ENCODE measurements at places on chromosomes 2 and 18. TPM values are rescaled to one million over a fixed set of nuclear protein-coding genes. Genes with fewer than 3 reads are reported as not detected.
A peak's percentile ranks its signal among the peaks of the same experiment; 100 is the strongest.

DSC2 gene
- not detected for total RNA-seq

SIX3 gene
- total RNA-seq, result not detected

IFT172 gene
- total RNA-seq, result 18.0 TPM

SH3RF3 gene
- 11.9 TPM for total RNA-seq

DNA sequence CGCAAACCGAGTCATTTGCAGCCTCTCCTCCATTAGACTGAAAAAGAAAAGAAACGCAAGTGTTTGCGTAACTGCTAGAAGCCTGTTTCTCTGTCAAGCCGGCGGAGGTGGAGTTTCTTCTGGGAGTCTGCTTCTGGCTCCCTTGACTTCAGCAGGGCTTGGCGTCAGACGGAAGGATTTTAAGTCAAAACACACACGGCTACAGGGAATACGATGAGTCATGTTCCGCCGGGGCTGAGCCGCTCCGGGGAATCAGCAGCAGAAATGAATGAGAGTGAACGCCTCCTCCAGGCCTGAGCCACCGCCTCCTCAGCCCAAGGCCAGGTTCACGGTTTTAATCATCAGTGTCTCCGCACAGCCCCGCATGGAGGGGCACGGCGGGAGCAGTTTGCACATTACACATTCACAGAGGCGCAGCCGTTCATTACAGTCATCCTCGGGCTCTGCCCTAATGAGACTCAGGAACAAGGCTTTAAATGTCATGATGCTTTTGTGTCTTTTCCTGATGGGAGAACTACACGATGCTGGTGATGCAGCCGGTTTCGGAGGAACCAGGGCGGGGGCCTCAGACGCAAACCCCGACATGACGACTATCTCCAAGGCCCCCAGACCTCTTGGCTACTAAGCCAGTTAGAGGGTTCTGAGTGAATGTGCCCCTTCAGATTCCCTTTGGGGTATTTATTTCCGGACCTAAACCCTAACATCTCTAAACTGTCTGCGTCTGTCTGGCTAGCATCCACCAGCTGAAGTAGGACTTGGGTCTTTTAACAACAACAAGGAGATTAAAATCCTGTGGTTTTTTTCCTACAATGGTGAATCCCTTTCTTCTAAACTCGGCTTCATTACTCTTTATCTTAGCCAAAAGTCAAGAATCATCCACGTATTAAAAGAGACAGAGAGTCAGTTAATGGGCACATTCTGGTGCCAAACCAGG lies 11.1 kb upstream of the SCG2 start:
- peak; percentile 99 for DNase-seq

DNA sequence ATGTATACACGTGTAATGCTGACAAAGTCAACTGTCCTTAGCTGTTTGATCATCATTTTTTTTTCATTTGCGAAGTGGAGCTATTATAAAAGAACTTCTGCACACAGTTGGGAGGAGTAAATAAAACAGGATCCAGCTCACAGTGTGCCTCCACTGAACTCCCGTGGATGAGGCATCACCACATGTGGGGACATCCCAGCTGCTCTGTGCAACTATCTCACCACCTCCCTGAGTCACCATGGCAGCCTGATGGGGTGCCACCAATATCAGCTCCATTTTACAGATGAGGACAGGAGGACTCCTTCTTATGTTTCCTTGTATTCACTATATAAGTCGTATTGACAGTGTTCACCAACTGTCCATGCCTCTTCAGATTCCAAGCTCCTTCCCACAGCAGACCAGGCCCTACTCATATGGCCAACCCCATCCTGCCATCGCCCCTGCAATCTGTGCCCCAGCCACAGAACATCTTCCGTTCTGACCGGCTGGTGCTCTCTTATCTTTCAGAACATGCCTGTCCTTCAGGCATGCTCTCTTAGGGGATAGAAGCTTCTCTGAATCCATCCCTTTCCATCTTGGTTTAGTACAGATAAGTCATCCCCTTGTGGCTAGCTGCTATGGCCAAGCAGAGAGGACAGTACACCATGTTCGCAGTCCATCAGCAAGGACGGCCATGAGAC lies 288.1 kb downstream of the RNF144A start:
- no peak for DNase-seq

DNA sequence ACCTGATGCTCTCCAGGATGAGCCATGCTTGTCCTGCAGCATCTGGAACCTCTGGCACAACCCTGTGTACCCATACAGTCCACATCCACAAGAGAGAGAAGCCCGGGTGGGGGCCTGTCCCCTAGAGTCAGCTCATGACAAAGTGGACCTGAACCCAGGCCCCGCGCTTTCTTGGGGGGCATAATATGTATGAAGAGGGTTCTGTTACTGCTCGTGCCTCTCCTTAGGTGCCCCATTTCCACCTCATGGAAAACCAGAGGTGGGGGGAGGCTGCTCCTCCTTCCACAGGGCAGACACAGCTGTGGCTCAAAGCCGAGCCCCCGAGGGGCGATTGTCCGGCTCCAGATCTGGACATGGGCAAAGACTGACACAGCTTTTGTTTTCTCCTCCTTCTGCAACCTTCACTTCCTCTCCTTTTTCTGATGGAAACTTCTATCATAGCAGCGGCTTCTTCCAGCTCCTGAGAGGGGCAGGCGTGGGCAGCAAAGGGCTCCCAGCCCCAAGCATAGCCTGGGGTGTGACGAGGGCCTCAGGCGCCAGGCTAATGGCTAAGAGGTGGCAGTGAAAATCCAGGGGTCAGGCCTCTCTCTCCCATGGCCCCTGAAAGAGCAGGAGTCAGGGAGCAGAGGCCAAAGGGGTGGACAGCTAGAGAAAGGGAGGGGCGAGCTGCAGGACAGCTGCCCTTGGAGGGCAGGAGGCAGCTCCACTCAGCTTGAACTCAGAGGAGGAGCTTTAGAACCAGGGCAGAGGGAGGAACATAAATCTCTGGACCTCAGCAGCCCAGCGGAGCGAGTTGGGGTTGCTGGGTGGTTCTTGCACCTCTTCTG lies 155.5 kb downstream of the ZFP36L2 start:
- peak; percentile 50 for DNase-seq

GRCh38 chr2:46335391-46336282 lies 38.4 kb downstream of the EPAS1 start:
- DNase-seq, result peak; percentile 80

DNA sequence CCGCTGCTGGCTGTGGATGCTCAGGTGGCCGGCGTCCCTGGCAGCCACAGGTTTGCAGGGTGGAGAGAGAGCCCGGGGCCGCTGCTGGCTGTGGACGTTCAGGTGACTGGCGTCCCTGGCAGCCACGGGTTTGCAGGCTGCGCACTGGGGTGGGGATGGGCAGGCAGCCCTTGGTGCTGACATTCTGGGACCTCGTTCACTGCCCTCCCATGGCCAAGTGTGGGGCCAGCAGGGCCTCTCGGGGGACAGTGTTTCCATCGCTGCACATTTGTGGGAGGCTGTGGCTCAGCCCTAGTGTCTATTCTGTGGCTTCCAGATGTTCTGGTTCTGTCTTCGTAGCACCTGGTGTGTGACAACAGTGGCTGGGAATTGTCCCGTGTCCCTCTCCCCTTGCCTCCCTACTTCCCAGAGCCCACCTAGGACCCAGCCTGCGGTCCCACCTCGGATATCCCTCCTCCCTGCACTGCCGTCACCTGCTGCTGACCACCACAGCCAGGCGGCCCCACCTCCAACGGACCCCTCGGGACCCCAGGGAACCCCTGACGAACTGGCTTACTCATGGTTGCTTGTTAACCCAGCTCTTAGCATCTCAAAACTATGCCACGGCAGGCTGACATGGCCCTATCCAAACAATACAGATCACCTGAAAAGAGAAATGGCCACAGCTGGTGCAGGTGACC lies 915 bp downstream of the CROCC2 start:
- DNase-seq, result no peak

DNA sequence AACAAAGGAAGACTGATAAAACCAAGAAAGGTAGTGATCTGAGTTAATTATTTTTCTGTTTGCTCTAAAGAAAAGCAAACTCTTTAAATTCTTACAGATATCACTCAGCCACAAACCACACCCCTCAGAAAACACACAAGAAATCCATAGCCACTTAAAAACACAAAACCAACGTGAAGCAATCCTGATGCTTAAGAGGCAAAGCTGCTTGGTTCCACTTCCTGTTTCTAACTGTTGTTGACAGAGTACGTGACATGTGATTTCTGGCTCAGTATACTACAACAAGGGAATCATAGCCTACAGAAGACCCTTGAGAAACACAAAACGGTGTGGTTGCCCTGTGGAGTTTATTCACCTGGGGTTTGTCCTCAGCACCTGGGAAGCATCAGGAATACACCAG lies 240.9 kb upstream of the APCDD1 start:
- DNase-seq, result peak; percentile 74

GRCh38 chr2:230828272-230828961 lies 36.3 kb upstream of the ITM2C start:
- DNase-seq, result no peak

GRCh38 chr2:46286715-46287114 lies 10.5 kb upstream of the EPAS1 start:
- no peak for DNase-seq

- DNase-seq, result peak; percentile 92
Observed at GRCh38 chr2:234203135-234203984, 152.9 kb downstream of the SPP2 start.

DNA sequence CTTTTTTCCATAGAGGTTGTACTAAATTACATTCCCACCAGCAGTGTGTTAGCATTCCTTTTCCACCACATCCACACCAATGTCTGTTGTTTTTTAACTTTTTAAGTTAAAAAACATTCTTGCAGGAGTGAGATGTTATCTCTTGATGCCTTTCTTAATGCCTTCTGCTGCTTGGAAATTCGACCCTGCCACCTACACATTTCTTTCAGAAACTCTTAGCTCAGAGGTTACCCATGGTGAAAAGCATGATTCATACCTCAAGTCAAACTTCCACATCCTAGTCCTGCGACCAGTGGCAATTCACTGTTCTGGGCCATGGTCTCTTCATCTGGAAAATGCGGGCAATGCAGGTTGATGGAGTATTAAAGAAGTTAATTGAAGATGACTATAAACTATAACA lies 12.7 kb upstream of the HNMT start:
- peak; percentile 69 for DNase-seq

Measured in fibroblast of villous mesenchyme (primary cell).